ENCODE measurements at places on chromosomes 1 and 21. TPM values are rescaled to one million over a fixed set of nuclear protein-coding genes. Genes with fewer than 3 reads are reported as not detected.
A peak's percentile ranks its signal among the peaks of the same experiment; 100 is the strongest.

Gene SPRR2A
- total RNA-seq = not detected

Gene KRTAP11-1
- total RNA-seq = not detected

DNA sequence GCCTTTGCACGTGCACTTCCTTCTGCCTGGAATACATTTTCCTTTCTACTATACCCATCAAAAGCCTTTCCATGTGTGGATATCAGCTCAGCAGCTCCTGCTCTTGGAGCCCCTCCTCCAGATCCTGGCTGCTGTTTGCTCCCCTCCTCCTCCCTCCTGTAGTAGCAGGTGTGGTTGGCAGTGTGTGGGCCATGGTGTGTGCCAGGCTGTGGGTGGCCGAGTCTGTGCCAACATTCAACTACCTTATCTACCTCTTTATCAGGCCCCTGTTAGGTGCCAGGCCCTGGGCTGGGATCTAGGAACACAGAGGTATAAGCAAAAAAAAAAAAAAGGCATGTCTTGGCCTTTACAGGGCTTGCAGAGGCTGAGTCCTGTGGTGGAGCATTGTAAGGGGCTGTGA lies 180.6 kb upstream of the JUN start:
- peak; percentile 47 for DNase-seq

- DNase-seq = no peak
Observed at GRCh38 chr1:186623551-186623950, 56.7 kb downstream of the PTGS2 start.
